ENCODE measurements at places on chromosomes 5 and 9.

DNA sequence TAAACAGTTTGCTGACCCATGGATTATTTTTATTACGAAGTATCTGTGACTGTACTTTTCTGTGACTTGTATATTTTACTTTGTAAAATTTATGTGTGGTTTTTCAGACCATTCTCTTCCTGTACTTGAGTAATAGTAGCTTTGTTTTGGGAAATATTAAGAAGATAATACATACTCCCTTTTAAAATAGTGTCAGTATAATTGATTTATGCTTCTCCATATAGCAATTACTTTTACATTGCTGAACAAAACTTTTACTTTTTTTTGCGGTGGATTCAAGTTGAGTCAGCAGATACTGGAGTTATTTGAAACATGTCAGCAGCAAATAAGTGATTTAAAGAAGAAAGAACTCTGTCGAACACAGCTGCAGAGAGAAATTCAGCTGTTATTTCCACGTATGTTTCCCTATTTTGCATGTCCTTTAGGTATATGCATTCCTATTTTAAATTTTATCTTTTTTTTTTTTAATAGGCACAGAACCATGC is 28.4 kb downstream of the TENT2 start:
- DNase-seq: no peak

- no peak for DNase-seq
Measured at GRCh38 chr9:2324742-2325141, 296.8 kb upstream of the VLDLR start.

GRCh38 chr5:160507221-160507721 is 85.6 kb downstream of the PTTG1 start:
- peak; percentile 83 for DNase-seq

- no peak for DNase-seq
Measured at GRCh38 chr5:117487556-117487955, 912.9 kb upstream of the SEMA6A start.

DNA sequence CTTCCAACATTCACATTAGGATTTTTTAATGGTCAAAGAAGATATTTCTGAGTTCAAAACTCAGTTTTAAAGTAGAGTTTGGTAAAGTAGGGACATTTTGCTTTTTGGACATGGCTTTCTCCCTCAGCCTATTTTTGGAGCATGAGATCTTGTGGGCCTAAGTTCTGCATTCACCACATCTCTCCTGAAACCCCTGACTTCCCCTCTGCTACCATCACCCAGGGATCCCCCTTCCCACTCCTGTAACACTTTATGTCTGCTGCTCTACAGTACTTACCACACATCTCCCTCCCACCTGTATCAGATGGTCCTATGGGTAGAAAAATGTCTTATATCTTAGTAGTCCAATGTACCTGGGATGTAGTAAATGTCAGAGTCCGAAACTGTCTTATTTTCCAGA is 48.2 kb upstream of the JAK2 start:
- DNase-seq: no peak

DNA sequence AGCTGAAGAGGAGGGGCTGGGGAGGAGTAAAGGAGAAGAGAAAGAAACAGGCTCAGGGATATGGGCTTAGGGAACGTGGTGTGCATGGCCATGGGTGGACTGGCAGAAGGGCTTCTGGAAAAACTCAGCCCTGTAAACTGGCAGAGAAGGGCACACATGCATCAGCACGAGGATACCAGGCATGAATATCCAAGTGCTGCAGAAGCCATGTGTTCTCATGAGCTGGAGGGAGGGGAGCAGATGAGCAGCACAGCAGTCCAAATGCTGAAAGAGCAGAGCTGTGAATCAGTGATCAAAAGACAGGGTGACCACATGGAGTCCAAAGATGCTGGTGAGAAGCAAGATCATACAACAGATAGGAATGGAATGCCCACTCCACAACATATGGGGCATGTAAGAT is 72.3 kb downstream of the SEMA5A start:
- DNase-seq: peak; percentile 68

GRCh38 chr9:27447031-27447683 is 76.9 kb upstream of the IFNK start:
- DNase-seq: no peak

- no peak for DNase-seq
Measured at GRCh38 chr5:177958696-177959095, 37.3 kb downstream of the PROP1 start.

GRCh38 chr5:127192836-127193338 is 97.7 kb upstream of the MEGF10 start:
- DNase-seq: no peak

DNA sequence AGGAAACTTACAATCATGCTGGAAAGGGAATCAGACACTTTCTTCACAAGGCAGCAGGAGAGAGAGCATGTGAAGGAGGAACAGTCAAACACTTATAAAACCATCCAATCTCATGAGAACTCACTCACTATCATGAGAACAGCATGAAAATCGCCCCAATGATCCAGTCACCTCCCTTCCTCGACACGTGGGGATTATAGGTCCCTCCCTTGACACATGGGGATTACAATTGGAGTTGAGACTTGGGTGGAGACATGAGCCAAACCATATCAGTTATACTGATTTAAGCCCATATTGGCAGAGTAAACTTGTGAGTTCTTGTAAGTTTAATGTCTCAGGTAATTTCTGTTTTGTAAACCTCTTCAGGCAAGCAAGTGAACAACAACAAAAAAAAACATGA is 70.8 kb downstream of the ERAP1 start:
- DNase-seq: no peak

- peak; percentile 65 for DNase-seq
Measured at GRCh38 chr9:95726756-95727155, 148.7 kb upstream of the ERCC6L2 start.

DNA sequence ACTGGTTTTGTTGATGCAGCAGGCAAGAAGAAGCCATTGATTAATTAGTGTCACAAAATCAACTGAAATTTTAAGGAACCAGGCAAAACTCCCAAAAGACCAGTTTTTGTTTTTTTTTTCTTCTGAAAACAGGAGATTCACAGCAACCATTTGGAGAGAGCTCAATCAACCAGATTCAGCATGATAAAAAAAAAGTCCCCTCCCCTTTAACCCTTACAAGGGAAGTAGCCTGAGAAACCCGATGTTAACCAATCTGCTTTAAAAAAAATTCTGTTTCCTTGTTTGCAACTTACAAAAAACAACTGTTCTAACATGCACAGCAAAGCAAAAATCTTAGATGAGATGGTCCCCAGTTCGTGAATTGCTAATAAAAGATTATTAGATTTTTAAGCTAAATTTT is 59.7 kb downstream of the HMHB1 start:
- no peak for DNase-seq

GRCh38 chr5:10623305-10623910 is 59.5 kb downstream of the ANKRD33B start:
- no peak for DNase-seq

GRCh38 chr5:168583742-168584482 is 4.7 kb upstream of the PANK3 start:
- DNase-seq: no peak

DNA sequence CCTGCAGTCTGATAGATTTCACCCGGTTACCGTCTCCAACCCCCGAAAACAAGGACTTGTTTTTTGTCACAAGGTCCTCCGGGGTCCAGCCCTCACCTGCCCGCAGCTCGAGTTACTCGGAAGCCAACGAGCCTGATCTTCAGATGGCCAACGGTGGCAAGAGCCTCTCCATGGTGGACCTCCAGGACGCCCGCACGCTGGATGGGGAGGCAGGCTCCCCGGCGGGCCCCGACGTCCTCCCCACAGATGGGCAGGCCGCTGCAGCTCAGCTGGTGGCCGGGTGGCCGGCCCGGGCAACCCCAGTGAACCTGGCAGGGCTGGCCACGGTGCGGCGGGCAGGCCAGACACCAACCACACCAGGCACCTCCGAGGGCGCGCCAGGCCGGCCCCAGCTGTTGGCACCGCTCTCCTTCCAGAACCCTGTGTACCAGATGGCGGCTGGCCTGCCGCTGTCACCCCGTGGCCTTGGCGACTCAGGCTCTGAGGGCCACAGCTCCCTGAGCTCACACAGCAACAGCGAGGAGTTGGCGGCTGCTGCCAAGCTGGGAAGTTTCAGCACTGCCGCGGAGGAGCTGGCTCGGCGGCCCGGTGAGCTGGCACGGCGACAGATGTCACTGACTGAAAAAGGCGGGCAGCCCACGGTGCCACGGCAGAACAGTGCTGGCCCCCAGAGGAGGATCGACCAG is 121.3 kb downstream of the DAB2IP start:
- DNase-seq: no peak

DNA sequence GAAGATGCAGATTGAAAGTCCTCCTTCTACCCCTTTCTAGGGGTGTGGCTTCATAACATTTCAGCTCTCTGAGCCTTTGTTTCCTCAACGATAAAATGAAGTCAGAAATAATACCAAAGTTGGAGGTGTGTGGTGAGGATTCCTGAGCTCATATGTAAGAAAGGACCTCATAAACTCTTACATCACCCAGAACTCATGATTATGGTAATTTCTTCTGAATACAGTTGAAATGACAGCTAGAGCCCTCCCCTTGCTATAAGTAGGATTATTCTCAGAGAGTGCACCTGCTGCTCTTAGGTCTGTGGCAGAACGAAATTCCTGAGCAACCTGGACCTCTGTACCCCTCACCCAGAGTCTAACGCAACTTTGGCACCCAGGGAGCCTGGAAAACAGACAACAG is 291.4 kb upstream of the KLF4 start:
- no peak for DNase-seq

- DNase-seq: no peak
Measured at GRCh38 chr9:13165956-13166355, 113.5 kb downstream of the MPDZ start.

GRCh38 chr9:130498298-130498917 is 53.6 kb downstream of the ASS1 start:
- DNase-seq: no peak

- no peak for DNase-seq
Measured at GRCh38 chr5:114435885-114436299, 74.0 kb downstream of the KCNN2 start.

- DNase-seq: no peak
Measured at GRCh38 chr9:125440411-125440810, 178.8 kb downstream of the GAPVD1 start.

DNA sequence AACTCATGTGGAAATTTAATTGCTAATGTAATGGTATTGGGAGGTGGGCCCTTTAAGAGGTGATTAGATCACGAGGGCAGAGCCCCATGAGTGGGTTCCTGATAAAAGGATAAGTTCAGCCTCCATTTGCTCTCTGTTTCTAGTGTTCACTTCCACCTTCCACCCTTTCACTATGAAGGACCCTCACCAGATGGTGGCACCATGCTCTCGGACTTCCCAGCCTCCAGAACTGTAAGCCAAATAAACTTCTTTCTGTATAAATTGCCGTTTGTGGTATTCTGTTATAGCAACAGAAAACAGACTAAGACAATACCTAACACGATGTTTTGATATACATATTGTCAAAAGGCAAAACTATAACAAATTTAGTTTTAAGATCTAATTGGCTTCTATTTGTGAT is 166.2 kb downstream of the DEPDC1B start:
- no peak for DNase-seq

GRCh38 chr9:87375397-87376073 is 122.1 kb upstream of the DAPK1 start:
- peak; percentile 15 for DNase-seq

DNA sequence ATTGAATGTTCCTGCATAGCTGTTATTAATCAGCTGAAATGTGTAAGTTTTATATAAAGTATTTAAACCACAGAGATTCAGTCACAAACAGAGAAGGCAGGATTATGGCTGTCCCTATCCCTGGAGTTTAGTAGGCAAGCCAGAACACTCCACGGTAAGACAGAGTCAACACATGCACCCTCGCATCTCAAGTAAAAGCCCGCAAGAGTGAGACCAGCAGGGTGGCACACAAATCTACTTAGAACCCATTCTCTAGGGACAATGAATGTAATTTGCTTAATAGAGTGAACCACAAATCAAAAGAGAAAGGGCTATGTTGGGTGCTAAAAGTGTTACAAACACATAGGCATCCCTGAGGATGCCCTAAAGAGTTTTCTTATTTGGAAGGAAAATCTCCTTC is 35.1 kb downstream of the LPAR1 start:
- DNase-seq: no peak

- DNase-seq: no peak
Measured at GRCh38 chr9:133534346-133535291, at the start of gene ADAMTSL2. TSS of gene ADAMTSL2 (plus strand) at chr9:133534704. CDS start at chr9:133536713, 2,009 bp downstream.

DNA sequence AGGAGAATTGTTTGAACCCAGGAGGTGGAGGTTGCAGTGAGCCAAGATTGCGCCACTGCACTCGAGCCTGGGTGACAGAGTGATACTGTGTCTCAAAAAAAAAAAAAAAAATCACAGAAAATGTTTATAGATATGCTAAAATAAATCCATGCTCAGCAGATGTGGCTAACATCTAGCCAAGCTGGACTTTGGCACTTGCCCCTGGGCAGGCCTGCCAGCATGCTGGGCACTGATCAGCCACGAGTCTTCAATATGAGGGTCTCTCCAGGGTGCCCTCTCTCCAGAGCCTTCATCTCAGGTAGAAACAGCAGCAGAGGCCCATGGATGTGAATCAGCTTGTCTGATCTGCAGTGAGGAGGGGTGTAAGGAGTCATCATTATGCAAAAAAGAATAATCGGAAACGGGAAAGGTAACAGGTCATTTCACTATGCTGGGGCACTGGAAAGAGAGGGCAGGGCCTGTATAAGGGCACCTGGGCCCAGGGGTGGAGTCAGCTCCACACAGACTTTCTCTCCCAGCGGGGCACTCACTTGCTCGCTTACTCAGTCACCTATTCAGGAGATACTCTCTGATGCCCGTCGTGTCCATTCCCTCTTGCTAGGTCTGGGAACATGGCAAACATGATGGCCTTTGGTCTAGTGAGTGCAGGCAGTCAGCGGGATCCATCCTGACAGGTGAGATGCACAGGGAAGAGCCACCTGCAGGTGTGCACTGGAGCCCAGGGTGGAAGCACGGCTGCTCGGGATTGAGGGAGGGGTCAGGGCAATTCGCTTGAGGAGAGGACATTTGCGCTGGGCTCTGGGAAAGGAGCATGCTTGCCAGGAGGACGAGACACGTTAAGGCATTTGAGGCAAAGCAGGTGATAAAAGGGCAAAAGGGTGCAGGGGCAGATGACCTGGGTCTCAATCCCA is 17.1 kb downstream of the RNF44 start:
- DNase-seq: no peak

GRCh38 chr5:139696894-139697658 is 48.9 kb downstream of the CXXC5 start:
- peak; percentile 71 for DNase-seq

DNA sequence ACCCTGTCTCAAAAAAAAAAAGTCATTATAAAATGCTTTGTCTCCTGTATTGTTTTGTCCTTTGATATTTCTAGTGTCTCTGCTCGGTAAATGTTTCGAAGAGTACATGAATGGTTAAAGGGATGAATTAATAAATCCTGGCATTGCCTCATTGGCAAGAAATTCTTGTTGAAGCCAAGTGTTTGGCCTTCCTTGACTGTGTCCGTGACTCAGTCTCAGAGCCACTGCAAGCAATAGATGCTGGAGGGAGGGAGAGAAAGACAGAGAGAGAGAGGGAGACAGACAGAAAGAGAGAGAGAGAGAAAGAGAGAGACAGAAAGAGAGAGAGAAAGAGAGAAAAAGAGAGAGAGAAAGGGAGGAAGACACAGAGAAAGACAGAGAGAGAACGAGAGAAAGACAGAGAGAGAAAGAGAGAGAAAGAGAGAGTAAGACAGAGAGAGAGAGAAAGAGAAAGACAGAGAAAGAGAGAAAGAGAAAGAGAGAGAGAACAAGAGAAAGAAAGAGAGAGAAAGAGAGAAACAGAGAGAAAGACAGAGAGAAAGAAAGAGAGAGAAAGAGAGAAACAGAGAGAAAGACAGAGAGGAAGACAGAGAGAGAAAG is 72.5 kb upstream of the RXRA start:
- DNase-seq: peak; percentile 28

- peak; percentile 82 for DNase-seq
Measured at GRCh38 chr5:67211926-67212325, 15.3 kb upstream of the CD180 start.

Measured in HFFc6 (cell line).